Suppressor macrophage (primary cell): ENCODE measurements at places on chromosomes 3 and 15.

GRCh38 chr3:31377045-31377642 lies 155.6 kb upstream of the STT3B start:
- no peak for DNase-seq

GRCh38 chr3:121896823-121897222 lies 2.6 kb downstream of the SLC15A2 start:
- no peak for DNase-seq

DNA sequence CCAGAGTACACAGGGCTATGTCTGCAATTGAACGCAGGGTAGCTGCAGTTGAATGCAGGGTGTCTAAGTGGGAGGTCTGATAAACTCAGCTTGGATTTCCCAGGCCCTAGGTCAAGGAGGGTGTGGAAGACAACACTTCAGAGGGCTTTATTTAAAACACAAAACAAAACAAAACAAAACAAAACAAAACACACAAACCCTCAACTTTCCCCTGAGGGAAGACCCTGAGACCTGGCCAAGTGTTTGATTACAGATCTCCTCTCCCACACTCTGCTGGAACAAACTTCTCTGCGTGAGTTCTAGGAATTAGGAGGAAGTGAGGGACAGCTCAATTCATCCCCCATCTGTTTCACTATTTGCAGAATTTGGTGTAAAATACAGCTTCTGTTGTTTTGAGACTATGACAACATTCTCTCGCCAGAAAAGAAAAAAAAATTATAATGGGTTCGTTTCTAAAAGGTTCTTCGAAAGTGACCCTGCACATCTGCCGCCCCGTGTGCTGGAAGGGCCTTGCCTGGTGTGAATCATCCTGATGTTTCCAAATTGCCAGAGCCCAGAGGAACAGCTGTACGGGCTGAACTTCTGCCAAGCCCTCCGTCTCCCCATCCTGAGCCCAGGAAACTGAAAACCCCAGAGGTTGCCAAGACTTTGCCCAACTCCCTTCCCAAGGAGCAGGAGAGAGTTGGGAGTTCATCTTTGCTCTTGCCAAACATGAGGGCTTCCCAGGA lies 73.3 kb upstream of the RAD18 start:
- DNase-seq: peak; percentile 29

DNA sequence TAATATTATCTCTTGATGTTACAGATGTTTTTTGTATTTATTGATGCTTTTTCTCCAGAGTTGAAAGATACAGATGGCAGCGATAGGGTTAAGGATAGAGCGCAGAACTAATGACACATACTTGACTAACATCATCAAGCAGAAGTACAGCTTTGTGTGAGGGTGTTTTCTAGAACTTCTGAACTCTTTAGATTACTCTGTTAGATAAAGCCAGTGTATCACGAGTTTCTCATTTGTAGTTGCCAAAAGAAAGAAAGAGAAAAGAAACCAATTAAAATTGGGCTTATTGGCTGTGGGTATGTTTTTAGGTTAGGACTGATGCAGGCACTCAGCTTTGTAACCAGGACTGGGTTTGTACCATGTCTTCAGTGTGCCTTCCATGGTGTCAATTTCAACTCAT lies 6.6 kb upstream of the GPR171 start:
- no peak for DNase-seq

GRCh38 chr3:33074217-33075067 lies 22.5 kb downstream of the GLB1 start:
- peak; percentile 62 for DNase-seq

DNA sequence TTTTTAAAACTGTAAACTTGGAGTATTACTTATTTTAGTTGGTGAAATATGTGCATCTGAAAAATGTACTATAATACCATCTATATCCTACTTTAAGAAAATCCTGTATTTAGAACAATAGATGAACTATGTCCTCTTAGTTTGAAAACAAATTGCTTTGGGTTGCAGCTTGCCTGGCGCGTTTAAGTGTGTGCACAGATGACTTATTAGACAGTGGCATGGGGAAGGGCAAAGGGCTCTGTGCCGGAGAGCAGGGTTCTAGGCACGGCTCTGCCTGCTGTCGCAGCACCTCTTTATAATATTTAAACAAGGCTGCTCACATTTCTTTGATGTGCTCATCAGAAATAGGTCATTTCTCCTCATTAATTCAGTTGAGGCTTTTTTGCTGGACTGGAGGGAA lies 10.0 kb downstream of the PXK start:
- DNase-seq: no peak
